ENCODE measurements at places on chromosomes 1 and 21.

GRCh38 chr1:108747898-108748297, 1.4 kb downstream of the STXBP3 start:
- DNase-seq = no peak

GRCh38 chr1:37945743-37946702, 830 bp downstream of the INPP5B start:
- DNase-seq = no peak

DNA sequence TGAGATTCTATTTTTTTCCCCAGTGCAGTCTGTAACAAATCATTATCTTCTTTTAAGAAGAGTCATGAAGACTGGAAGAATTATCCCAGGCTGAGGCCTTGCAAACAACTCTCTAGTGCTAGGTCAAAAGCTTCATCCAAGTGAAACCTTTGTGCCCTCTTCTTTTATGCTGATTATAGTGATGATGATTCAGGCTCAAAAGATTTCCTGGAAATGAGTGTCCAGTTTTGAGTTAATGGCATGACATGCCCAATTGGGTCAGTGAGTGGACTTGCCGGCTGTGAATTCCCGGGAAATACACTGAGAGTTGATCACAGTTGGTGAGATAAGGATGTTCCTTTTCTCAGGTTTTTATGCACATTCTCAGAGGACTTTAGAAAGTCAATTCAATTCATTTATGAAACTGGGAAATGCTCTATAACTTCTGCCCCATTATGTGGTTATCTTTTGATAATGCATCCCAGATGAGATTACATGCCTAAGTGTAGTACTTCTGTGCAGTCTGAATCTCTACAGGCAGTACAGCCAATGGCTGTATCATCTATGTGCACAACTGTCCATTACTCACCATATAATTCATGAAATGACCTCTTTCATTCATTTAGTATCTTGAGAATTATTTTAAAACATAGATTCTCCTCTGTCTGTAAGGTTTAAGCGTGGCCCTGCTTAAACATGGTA, 66.2 kb downstream of the S1PR1 start:
- DNase-seq = no peak

DNA sequence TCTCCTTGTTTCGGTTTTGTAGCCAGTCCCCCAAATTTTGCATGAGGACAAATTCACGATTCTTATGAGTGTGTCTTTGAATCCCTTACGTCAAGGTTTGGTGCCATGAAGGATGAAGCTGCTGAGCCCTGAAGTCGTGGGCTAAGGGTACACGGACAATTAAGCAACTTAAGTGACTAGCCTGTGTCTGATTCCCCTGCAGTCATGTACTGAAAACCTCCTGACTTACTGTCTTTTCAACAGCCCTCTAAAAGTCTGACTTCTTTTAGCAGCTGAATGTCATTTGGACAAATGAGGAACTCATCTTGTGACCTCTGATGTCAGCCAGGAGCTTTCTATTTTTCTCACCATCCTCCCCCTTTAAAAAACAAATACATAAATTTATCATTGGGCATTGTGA, 27.1 kb upstream of the C1orf105 start:
- no peak for DNase-seq

DNA sequence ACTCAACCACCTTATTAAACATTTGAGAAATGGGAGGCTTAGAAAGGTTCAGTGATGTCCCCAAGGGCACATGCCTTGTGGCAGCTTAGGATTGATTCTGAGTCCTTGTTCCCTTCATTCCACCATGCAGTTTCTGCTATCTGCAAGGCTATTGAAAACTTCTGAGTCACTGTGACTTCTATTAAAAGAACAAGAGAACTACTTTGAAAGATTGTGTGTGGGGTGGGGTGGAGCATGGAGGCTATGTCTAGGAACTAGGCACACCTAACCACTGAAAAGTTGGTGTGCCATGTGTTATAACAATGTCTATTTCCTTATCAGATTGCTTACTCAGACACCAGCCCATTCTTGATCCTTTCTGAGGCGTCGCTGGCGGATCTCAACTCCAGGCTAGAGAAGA, 10.8 kb downstream of the MTARC1 start:
- no peak for DNase-seq

DNA sequence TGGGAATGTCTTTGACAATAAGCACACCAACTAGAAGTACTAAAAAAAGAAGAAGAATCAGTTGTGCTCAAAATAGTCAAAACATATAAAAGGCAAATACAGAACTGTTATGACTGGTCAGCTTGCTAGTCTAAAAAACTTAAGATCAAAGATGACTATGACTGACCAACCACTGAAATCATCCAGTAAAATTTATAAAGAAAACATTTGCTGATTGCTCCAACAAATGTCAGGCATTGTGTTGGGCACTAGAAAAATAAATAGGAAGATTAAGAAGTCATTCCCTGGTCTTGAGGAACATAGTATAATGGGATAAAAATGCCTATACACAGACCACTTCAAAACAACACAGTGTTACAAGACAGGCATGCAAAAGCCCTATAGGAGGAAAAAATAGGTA, 9.3 kb upstream of the ANGPTL3 start:
- no peak for DNase-seq

- no peak for DNase-seq
Observed at GRCh38 chr21:35244514-35244913, 195.4 kb upstream of the RUNX1 start.

- DNase-seq = no peak
Observed at GRCh38 chr1:196933531-196934189, 9.9 kb upstream of the CFHR2 start.

DNA sequence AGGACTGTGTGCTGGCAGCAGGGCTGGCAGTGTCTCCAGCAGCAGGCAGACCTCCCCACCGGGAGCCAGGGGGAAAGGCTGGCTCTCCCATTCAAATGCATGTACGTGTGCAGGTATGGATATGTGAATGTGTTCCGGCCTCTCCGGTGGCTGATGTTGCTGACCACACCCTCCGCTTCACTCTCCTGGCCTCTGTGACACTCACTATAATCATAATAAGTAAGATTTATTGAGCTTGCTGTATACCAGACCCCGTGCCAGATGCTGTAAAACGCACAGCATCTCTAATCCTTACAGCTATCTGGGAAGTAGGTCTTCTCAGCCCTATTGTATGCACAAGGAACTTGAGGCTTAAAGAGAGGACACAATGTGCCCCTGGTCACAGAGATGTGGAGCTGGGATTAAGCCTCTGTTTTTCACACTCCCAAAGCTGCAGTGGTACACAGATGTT, 20.5 kb upstream of the ARTN start:
- no peak for DNase-seq

DNA sequence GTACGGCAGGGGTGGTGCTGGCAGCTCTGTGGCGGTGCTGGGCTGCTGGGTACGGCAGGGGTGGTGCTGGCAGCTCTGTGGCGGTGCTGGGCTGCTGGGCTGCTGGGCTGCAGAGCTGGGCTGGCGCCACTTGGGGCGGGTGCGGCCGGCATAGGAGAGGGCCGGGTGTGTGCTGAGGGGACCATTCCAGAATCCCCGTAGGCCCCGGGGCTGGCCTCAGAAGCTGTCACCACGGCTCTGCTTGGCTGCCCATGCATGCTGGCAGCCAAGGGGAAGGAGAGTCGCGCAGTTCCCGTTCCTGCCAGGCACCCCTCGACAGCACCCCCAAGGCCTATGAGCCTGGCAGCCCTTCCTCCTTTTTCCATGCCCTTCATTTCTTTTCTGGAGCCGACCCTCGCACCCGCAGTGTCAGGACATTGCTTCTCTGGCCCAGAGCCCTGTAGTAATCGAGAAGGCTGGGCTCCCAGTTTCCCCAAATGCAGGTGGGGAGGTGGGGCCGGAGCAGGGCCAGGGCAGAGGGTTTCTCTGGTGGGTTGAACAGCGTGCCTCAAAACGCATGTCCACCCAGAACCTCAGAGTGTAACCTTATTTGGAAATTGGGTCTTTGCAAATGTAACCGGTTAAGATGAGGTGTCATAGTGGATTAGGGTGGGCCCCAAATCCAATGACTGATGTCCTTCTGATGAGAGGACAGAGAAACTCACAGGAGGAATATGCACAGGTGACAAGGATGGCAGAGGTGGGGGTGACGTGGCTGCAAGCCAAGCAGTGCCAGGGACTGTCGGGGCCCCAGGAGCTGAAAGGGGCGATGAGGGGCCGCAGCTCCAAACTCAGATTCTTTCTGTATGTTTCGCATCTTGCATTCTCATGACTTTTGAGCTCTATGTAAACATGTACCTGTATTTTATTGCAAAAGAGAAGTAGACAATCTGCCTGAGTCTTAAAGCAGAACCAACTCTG, 71.0 kb upstream of the ACTRT2 start:
- DNase-seq = no peak

DNA sequence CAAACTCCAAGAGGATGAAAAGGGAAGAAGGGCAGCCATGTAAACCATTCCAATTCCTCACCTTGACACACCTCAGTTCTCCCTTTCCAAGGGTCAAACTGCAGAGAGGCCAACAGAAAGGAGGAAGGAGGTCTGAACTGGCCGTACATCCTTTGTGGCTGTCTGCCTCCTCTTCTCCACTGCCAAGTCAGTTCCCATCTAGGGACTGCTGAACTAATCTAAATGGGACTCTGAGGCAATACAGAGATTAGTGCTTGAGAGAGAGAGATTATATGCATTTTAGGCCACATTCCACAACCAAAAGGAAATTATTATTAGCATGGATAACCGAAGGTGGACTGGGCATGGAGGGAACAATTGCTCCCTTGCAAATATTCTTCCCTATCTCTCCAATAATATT, 2.7 kb downstream of the ARHGEF11 start:
- no peak for DNase-seq

- DNase-seq = no peak
Observed at GRCh38 chr1:170727963-170728362, 64.0 kb downstream of the PRRX1 start.

DNA sequence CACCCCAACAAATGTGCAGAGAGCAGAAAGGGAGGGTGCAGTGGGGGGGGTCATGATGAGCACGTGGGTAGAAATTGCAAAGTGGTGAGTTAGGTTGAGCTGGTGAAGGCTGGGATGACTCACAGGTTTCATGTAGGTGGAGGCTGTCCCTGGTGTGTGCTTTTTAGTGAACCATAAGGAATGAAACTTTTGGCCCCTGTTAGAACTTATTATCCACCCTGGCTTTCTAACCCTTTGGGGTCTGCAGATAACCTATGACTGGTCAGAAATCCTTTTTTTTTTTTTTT, 46.9 kb downstream of the DOP1B start:
- DNase-seq = no peak

- DNase-seq = no peak
Observed at GRCh38 chr1:210726621-210727020, 397.9 kb downstream of the HHAT start.

GRCh38 chr1:23904748-23905357, 8.3 kb downstream of the CNR2 start:
- no peak for DNase-seq

DNA sequence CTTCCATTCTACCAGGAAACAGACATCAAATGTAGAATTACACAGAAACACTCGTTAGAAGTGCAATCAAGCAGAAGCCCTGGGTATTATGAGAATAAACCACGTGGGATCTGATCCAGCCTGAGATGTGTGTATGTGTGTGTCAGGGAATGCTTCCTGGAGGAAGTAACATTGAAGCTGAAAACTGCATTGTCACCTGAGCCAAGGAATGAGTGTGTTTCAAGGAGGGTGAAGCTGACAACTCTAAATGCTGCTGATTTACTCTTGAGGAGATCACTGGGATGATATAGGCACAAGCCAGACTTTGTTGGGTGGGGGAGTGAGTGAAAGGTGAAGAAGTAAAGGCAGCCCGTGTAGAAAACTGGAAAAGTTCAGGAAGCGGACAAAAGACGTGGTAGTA, 27.6 kb downstream of the FAAH start:
- no peak for DNase-seq

DNA sequence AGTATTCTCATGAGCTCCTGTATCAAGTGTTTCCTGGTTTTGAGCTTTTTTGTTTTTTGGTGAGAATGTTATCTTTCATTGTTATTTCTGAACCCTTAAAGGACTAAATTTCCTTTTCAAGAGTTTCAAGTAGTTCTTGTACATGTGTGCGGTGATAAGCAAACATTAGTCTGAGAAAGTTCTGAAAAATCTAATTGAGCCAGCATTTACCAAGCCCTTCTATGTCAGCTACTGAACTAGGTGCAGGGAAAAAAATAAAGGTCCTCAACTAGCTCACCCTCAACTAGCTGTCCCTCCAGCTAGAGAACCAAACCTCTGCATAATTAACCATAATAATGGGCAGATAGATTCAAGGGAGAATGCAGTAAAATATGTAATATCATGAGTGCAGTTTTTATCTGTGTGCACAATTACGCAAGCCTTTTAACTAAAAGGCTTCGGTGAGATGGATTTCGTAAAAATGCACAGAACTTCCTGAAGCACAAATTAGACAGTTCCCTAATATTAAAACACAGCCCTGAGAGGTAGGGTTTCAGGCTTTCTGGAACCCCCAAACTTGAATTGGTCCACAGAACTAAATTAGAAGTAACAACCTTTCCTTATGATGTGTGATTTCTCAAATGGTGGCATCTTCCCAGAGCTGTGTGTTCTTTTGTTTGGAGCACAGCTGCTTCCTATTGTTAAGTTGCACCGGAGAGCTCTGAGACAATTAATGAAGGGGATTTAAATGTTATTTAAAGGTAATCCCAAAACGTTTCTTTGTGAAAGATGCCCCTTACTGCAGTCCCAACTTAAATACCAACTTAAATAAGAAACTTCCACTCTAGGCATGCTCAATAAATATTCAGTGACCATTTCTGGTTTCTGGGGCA, 165.8 kb downstream of the NFIA start:
- DNase-seq = no peak

GRCh38 chr1:212366901-212367300, 47.8 kb downstream of the PACC1 start:
- no peak for DNase-seq

DNA sequence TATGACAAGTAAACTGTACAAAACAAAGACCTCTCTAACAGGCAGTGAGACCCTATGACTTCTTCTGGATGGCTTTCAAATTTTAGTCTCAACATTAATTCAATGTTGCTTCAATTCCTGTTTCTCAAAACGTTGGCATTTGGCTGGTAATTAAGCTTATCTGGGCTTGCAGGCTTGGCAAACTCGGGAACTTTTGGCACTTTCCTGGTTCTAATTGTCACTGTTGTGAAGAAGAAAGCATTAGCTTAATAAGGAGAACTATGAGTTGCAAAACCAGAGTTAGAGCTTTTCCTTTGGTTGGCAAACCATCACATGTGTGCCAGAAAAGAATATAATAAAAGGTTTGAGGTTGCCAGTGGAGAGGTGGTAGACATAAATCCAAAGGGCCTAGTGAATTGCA, 698.3 kb downstream of the LRRIQ3 start:
- DNase-seq = no peak

GRCh38 chr1:41345434-41346075, 15.7 kb upstream of the FOXO6 start:
- DNase-seq = no peak

- no peak for DNase-seq
Observed at GRCh38 chr21:17796037-17796403, 23.1 kb downstream of the C21orf91 start.

DNA sequence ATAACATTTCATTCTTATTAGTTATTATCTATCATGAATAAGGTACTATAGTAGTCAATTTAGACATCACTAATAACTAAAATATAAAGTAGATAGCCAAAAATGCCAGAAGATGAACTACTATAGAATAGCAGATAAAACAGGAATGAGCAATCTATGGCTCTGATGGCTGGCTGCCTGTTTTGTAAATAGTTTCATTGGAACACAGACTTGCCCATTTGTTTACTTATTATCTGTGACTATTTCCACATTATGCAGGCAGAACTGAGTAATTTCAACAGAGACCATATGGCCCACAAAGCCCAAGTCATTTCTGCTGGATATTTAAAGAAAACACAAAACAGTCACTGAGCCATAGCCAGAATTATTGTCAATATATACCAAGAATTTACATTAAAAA, 222.1 kb downstream of the COL24A1 start:
- DNase-seq = no peak
